ENCODE measurements at places on chromosomes 11 and 22.
A peak's percentile ranks its signal among the peaks of the same experiment; 100 is the strongest.

DNA sequence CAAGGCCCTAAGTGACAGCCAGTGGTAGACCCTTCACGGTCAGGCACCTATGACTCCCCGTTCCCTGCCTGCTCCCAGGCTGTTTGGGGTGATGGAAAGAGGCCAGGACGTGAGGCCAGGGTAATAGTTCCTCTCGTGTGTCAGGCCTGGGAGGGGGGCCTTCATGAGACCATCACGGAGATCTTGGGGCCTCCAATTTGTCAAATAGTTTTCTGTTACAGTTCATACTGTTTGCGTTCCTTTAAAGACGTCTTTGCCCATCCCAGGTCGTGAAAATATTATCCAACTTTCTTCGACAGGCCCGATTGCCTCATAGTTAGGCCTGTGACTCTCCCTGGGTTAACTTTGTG, 62.2 kb upstream of the KCNQ1OT1 start:
- no peaks in the 10 kb centered on the region for H3K27me3 ChIP-seq
- no peak for DNase-seq
- H3K27ac ChIP-seq, result no peak overlapping the region
- H3K4me3 ChIP-seq, result no peak overlapping the region

GRCh38 chr11:312092-312816, 1.6 kb upstream of the IFITM1 start:
- H3K36me3 ChIP-seq, result no peaks in the 10 kb centered on the region
- DNase-seq, result no peak
- H3K4me3 ChIP-seq, result no peak overlapping the region
- peak overlapping the region; percentile 70 for H3K27ac ChIP-seq
- peaks cover 12% of the 10 kb centered on the region for H3K4me1 ChIP-seq

GRCh38 chr22:48536541-48537342, 1290.9 kb downstream of the BRD1 start:
- no peak overlapping the region for H3K4me3 ChIP-seq
- H3K4me1 ChIP-seq, result no peaks in the 10 kb centered on the region
- H3K36me3 ChIP-seq, result no peaks in the 10 kb centered on the region
- H3K27me3 ChIP-seq, result no peaks in the 10 kb centered on the region
- no peak overlapping the region for H3K27ac ChIP-seq

- peaks cover 13% of the 10 kb centered on the region for H3K4me1 ChIP-seq
- no peak overlapping the region for H3K27ac ChIP-seq
- no peaks in the 10 kb centered on the region for H3K27me3 ChIP-seq
- H3K4me3 ChIP-seq, result peak overlapping the region; percentile 44
Observed at GRCh38 chr11:36376888-36377758, 81.0 kb downstream of the PRR5L start.

GRCh38 chr11:75878933-75879332, 63.9 kb downstream of the UVRAG start:
- H3K4me3 ChIP-seq, result no peak overlapping the region
- peaks cover 4% of the 10 kb centered on the region for H3K4me1 ChIP-seq

DNA sequence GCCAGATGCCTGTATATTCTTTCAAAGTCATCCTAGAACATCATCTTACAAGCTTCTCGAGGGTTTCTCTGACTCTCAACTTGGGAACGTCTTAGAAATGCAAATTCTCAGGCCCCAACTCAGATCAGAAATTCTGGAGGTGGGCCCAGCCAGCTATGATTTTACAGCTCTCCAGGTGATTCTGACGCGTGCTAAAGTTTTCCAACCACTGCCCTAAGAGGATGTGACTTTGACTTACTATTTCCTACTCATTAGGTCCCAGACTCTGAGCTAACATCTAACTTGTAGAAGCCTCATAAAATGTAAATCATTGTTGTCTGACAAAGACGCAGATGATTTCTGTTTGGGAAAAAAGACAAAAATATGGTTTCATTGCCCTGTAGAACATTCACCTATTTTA, 61.1 kb downstream of the IRAG1 start:
- no peak for DNase-seq
- H3K4me3 ChIP-seq, result no peak overlapping the region

DNA sequence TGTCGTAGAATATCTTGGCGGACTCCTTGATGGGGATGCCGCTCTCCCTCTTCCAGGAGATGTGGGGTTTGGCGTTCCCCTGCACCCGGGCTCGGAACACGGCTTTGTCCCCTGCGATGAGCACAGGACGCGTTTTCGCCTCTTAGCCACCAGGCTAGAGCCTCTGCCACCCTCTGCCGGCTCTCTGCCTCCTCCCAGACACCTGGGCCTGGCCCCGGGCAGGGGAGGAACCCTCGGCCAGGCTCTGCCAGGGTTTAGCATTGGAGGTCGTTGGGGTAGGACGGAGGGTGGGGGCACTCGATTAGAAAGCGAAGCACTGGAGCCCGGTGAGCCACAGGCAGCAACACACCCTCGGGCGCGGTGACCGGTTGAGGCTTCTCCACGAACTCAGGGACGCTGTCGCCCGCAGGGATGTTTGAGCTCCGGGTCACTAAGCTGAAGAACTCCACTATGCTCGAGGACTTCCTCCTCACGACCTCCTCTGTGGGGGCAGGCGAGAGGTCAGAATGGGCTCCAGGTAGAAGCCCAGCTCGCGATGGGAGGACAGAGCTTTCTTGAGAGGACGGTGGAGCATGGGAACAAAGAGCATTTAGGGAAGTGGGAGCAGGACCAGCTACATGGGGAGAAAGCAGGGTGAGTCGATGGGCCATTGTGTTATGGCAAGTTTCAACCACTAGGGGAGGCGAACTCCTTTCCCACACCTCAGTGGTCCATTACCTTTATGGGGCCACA, 4.3 kb downstream of the IGSF22 start:
- no peaks in the 10 kb centered on the region for H3K27me3 ChIP-seq
- DNase-seq, result peak; percentile 78
- H3K27ac ChIP-seq, result peak overlapping the region; percentile 37
- peak overlapping the region; percentile 44 for H3K4me3 ChIP-seq
- H3K4me1 ChIP-seq, result peaks cover 19% of the 10 kb centered on the region
- H3K36me3 ChIP-seq, result no peaks in the 10 kb centered on the region
